M059J (cell line): ENCODE measurements at places on chromosomes 4 and X. TPM values are rescaled to one million over a fixed set of nuclear protein-coding genes. Genes with fewer than 3 reads are reported as not detected.

- peak; percentile 8 for DNase-seq
Measured at GRCh38 chrX:22141047-22141730, 109.1 kb downstream of the PHEX start.

DNA sequence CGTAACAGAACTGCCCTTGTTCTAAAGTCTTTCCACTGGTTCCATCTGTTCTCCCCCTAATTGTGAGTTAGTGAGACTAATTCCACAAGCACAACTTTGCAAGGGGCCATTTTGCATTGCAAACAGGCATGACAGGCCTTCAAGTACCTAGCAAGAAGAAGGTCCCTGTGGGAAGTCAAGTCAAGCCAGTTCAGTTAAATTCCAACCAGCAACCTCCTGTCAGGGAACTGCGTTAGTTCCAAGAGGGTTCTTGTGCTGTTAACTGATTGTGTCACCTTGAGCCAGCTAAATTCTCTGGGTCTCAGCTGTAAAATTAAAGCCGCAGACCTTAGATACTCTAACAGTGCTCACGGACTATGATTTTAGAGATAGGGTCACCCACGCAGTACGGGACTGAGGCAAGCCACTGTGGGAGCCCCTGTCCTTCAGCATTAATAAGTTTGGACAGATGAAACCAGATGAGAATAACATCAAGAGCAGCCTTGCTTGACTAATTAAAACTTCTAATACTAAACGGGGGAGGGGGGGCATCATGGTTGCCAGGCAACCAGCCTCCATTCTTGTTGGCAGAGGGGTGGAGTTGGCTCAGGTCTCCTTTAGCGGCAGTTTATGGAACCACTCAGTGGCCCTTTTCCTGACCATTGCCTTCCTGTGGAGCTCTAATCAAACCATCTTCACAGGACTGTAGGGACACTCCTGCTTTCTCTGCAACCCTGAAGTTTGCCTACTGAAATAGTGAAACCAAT lies 24.1 kb upstream of the TMEM150C start:
- DNase-seq = no peak

DNA sequence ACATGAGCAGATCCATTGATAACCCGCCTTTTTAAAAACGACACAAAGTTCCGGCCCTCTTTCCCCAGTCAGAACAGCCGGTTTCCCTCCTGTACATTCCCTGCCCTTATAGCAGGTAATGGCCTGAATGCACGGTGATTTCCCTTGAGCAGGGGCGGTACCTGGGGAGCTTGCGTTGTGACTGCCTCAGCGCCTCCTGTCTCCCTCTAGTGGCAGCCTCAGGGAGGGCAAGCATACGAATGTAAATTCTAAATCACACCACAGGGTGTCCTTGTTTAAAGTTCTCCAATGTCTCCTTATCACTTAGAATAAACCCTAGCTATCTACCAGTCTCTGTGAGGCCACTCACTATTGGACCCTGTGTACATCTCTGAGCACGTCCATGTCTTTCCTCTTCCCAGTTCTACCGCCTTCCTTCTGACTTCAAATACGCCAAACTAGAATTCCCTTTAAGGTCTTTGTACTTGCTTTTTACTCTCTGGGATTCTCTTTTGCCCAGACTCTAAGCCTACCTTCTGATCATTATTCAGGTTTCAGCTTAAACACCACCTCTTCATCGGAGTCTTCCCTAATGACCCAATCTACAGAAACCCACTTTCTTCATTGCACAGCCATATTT lies 18.4 kb upstream of the LDB2 start:
- peak; percentile 64 for DNase-seq

DNA sequence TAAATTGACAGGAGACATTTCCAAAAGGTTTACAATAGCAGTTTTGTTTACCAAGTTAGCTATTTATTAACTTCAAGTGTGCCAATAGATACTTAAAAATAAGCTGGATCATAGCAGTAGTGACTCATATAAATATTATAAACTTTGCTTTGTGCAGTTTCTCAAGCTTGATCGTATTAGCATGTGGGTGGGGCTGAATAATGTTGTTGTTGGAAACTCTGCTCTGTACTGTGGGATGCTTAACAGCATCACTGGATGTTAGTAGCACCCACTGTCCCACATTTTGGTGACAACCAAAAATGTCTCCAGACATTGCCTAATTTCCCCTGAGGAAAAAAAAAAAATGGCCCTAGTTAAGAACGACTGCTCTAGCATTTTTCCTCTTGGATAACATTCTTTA lies 855.2 kb upstream of the ADGRL3 start:
- DNase-seq = no peak

- no peak for DNase-seq
Measured at GRCh38 chr4:56844802-56845580, 23.5 kb upstream of the SPINK2 start.

- peak; percentile 7 for DNase-seq
Measured at GRCh38 chr4:96035727-96036126, 195.8 kb downstream of the PDHA2 start.

DNA sequence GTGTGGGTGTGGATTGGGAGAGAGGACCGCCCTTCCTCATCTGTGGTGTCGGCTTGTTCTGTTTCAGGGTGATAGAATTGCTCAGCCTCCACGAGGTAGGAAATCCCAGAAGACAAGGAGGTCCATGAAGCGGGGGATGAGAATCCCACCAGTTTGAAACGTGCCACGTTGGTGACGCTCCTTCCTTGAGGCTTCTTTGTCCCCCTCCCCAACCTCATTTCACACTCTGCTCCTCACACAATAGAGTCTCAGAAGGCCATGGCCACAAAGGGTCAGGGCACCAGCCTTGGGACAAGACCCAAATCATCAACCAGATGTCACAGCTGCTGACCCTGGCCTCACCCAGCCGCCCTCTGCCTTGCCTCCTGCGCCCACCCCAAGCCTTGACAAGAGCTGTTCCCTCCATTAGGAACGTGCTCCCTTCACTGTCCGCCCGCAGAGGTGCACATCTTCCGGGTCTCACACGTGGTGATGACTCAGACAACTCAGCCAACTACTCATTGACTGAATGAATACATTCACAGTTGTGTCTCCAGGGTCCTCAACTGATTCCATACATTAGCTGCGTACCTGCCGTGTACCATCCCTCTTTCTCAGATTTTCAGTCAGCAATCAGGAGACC lies 18.3 kb downstream of the BLOC1S4 start:
- DNase-seq = no peak

DNA sequence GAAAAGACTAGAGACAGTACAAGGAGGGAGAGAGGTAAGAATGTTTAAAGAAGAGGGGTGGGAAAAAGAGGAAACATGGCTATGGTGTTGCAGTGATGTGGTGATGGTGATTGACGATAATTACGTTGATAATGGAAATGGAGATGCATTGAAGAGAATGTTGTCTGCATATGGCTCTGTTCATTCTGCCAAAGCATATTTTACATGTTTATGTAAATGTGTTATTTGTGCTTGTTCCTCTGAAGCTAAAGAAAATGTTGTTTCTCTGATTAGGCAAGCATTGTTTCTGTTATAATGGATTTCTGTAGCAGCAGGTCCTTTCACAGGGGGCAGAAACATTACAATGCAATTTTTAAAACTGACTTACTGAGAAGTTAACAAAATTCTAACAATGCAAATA lies 958.8 kb downstream of the CCSER1 start:
- DNase-seq = no peak

DNA sequence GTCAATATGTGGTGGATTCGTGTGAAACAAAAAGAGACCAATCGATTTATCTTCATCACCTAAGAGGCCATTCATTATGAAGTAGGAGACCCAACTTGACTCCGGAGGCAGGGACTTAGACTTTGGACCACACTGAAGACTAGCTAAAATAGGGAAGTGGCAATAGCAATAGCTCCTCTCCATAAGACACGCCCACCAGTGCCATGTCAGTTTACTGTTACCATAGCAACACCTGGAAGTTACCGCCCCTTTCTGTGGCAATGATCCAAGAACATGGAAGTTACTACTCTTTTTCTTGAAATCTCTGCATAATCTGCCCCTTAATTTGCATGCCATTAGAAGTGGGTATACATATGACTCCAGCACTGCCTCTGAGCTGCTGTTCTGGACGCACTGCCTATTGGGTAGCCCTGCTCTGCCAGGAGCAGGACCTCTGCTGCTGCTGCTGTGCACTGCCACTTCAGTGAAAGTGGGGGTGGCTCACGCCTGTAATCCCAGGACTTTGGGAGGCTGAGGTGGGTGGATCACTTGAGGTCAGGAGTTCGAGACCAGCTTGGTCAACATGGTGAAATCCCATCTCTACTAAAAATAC lies 163.2 kb downstream of the PRKX start:
- peak; percentile 67 for DNase-seq

- DNase-seq = no peak
Measured at GRCh38 chr4:55087913-55088260, 37.5 kb downstream of the KDR start.

- no peak for DNase-seq
Measured at GRCh38 chr4:1091561-1091995, 21.8 kb downstream of the RNF212 start.

GRCh38 chr4:6313216-6313615 lies 43.6 kb downstream of the WFS1 start:
- DNase-seq = no peak

- DNase-seq = peak; percentile 89
Measured at GRCh38 chrX:109862433-109862832, 129.4 kb upstream of the ACSL4 start.

- DNase-seq = no peak
Measured at GRCh38 chr4:95215043-95215442, 333.7 kb downstream of the UNC5C start.

DNA sequence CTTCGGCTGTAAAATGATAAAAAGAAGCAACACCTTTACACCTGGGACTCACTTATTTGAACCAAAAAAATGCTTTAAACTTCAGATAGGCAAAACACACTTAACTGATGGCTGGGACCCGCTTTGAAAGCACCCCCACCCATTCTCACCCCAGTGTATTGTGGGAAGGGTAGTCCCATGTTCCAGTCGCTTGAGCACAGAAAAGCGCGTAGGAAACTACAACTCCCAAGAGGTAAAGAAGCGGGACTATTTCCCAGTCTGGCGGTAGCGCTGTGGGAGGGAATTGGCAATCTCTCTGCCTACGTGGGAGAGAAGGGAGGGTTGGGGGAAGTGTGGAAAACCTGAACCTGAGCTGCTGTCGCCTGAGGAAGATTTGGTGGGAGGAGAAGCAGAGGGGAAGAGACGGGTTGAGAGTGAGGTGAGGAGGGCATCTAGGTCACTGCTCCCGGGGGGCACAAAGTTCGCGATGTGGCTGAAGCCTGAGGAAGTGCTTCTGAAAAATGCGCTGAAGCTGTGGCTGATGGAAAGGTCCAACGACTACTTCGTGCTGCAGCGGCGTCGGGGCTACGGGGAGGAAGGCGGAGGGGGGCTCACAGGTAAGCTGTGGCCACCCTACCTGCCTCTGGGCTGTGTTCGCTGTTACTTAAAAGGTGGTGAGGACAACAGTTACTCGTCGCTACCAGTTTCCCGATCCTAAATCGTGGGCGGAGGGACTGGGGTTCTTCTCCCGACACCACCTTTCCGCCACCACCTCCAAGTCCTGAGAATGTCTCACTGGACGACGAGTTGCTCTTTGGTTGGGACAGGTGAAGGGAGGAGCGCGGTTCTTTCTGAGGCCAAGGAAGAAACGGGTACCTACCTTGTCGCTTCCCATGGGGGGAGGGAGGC lies at the start of gene TBC1D8B:
TBC1D8B (plus strand) TSS at position 286 of the 888 bp plus-strand sequence; CDS start at position 467, 181 bp downstream.
- DNase-seq = peak; percentile 96

- DNase-seq = no peak
Measured at GRCh38 chr4:120842031-120842430, 80.5 kb downstream of the PRDM5 start.

DNA sequence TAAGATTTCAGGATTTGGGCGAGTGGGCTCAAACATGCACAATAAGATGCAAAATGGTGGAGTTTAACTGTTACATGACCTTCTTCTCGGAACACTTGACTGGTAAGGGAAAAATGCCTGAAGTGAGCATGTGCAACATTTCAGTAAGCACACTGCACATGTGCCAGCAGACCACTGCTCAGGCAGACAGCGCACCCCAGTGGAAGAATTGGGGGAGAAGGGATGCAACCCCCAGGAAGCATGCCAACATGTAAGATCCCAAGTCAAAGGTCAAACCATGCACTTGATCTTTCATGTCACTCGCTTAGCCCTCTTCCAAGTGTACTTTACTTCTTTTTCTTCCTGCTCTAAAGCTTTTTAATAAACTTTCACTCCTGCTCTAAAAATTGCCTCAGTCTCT lies 256.3 kb downstream of the CENPC start:
- peak; percentile 10 for DNase-seq

GRCh38 chrX:77918568-77918967 lies 8.1 kb downstream of the ATP7A start:
- DNase-seq = peak; percentile 53

DNA sequence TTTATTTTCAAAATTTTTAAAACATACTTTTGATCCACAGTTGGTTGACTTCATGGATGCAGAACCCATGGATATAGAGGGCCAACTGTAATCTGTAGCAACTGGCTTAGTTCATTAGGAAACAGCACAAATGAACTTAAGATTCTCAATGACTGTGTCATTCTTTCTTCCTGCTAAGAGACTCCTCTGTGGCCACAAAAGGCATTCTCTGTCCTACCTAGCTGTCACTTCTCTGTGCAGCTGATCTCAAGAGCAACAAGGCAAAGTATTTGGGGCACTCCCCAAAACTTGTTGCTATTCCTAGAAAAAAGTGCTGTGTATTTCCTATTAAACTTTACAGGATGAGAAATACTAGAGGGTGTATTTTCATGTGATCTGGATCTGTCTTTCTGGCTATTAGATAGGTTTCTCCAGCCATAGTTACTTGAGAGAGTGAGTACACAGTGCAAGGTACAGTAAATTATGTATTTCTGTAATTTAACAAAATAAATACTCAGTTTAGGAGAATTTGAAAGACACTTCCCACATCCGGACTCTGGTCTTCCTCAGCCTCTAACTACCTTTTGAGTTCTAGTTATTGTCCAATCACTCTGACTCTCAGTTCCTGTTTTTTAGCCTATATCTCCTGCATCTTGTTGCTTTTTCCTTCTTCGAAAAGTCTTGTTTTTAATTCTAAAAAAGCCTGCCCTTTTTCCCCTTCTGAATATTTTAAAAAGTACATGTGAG lies 21.8 kb downstream of the TLR2 start:
- DNase-seq = no peak

- no peak for DNase-seq
Measured at GRCh38 chr4:146507632-146508031, 14.1 kb downstream of the SLC10A7 start.

- no peak for DNase-seq
Measured at GRCh38 chrX:113260474-113260873, 419.8 kb upstream of the AMOT start.

GRCh38 chr4:39620551-39621313 lies 17.9 kb downstream of the SMIM14 start:
- no peak for DNase-seq

Gene GRID2
- total RNA-seq = 0.10 TPM in 1 of 2 replicates, not detected in the other

Gene TRIM60
- total RNA-seq = not detected in 2 replicates

Gene FAM236C
- total RNA-seq = not detected in 2 replicates

Gene ADH1B
- not detected in 2 replicates for total RNA-seq

Gene STK32B
- 4.4 and 7.6 TPM in 2 replicates for total RNA-seq

Gene OCIAD2
- 74.6 and 98.3 TPM in 2 replicates for total RNA-seq

Gene S100G
- not detected in 2 replicates for total RNA-seq

Gene HSD17B13
- 0.10 TPM in 1 of 2 replicates, not detected in the other for total RNA-seq

Gene NPNT
- 0.07 TPM in 1 of 2 replicates, not detected in the other for total RNA-seq

Gene INTS6L
- 4.7 and 5.8 TPM in 2 replicates for total RNA-seq

Gene MAP3K15
- not detected in 2 replicates for total RNA-seq
